ENCODE measurements at places on chromosomes 12 and 14. TPM values are rescaled to one million over a fixed set of nuclear protein-coding genes. Genes with fewer than 3 reads are reported as not detected.

ACTR10 gene
- total RNA-seq = 57.5 TPM

TAS2R50 gene
- 2.7 TPM for total RNA-seq

ABCC9 gene
- 0.16 TPM for total RNA-seq

SART3 gene
- 74.5 TPM for total RNA-seq

TAS2R42 gene
- not detected for total RNA-seq

STAC3 gene
- 6.1 TPM for total RNA-seq

CNTN1 gene
- 3.1 TPM for total RNA-seq

E2F7 gene
- total RNA-seq = 15.9 TPM

BRMS1L gene
- 11.6 TPM for total RNA-seq

NKX2-1 gene
- total RNA-seq = not detected

PRH2 gene
- total RNA-seq = not detected

ZBTB39 gene
- total RNA-seq = 20.8 TPM

MDM1 gene
- total RNA-seq = 21.5 TPM

CYP27B1 gene
- 2.0 TPM for total RNA-seq

CCER1 gene
- not detected for total RNA-seq

ZNF385A gene
- total RNA-seq = 16.6 TPM

IL31 gene
- not detected for total RNA-seq

OTX2 gene
- 0.27 TPM for total RNA-seq

OLR1 gene
- total RNA-seq = not detected

MAP1LC3B2 gene
- 0.84 TPM for total RNA-seq

ANKRD33 gene
- total RNA-seq = 0.14 TPM

KLRC1 gene
- total RNA-seq = not detected

WSCD2 gene
- total RNA-seq = not detected

BEGAIN gene
- total RNA-seq = 0.58 TPM

SDSL gene
- total RNA-seq = 14.0 TPM

CD69 gene
- total RNA-seq = not detected

SERPINA10 gene
- 2.6 TPM for total RNA-seq

FOXG1 gene
- 1.2 TPM for total RNA-seq

SLC5A8 gene
- 0.12 TPM for total RNA-seq

TMEM253 gene
- total RNA-seq = 1.4 TPM

DYRK2 gene
- 48.1 TPM for total RNA-seq

DHH gene
- 0.29 TPM for total RNA-seq

KIF5A gene
- 2.8 TPM for total RNA-seq

C12orf50 gene
- total RNA-seq = 0.10 TPM

GYS2 gene
- total RNA-seq = not detected

SLC25A47 gene
- not detected for total RNA-seq

TRPV4 gene
- total RNA-seq = 5.2 TPM

KRT73 gene
- not detected for total RNA-seq

ITFG2 gene
- total RNA-seq = 89.3 TPM

AHSA1 gene
- 179 TPM for total RNA-seq

IL26 gene
- total RNA-seq = not detected

GDF11 gene
- 42.8 TPM for total RNA-seq

KRT6B gene
- total RNA-seq = not detected

RPS29 gene
- 1,117 TPM for total RNA-seq

ZNF605 gene
- total RNA-seq = 28.7 TPM

IFI27L2 gene
- total RNA-seq = 27.4 TPM

CCDC88C gene
- 85.5 TPM for total RNA-seq

CLEC4C gene
- total RNA-seq = not detected

C3AR1 gene
- not detected for total RNA-seq

SIX1 gene
- total RNA-seq = 0.79 TPM

STXBP6 gene
- total RNA-seq = 11.7 TPM

HOXC13 gene
- not detected for total RNA-seq

MYH7 gene
- total RNA-seq = not detected

AGAP2 gene
- total RNA-seq = 0.29 TPM
